ENCODE measurements at places on chromosomes 3 and 15.
A peak's percentile ranks its signal among the peaks of the same experiment; 100 is the strongest.

- no peak for DNase-seq
Measured at GRCh38 chr3:114746502-114746901, 400.6 kb downstream of the ZBTB20 start.

DNA sequence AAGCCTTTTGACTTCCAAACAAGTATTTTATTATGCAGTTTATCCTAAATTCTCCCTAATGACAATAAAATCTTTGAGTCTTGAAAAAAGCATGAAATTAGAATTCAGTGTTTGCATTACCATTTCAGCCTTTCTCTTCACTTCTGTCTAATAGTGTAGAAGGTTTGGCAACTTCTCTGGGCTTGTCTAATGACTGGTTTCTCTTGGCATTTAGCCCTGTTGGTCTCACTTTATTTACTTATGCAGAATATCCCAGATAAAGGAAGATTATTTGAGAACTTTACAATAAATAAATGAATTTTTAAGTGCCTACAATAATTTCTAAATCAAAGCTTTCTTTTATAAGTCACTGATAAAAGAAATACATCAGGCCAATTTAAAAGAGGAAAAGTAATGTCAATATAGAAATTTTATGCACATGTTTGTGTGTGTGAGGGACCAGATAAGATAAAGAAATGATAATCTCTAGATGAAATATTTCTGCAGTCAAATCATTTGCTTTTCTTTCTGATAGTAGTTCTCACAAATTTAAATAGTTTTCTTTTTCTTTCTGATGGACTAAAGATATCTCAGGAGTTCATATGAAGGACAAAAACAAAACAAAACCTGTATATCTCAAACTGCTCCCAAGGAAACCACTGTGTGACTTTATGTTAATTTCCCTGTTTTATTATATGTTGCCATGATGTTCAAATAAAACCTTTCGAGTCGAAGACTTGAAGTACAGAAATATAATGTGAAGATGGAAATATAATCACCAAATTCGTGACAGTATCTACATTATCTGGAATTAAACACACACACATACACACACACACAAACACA lies 533.1 kb upstream of the CBLB start:
- no peak for DNase-seq

DNA sequence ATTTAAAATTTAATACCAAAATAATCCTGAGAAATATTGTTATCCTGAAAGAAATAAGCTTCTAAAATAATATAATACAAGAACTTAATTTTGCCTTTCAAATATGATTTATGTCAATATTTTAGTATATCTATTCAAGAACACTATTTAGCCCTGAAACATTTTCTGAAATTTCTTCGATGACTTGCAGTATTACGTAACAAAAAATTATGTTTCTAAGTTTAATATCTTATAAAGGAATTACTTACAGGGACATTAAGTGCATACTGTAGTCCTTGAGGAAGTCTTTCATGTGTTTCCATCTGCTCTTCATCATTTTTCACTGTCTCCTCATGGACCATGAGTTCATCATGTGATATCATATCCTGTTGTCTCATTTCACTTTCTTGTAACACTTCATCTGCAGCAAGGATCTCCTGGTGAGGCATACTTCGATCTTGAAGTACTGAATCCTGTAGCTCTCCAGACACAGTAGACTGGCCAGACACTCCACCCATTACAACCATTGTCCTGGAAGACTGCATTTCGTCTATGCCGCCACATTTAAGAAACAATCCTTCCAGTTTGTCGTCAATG lies 62.0 kb downstream of the ZNF148 start:
- DNase-seq: no peak

GRCh38 chr3:172707030-172707429 lies 3.8 kb downstream of the NCEH1 start:
- peak; percentile 11 for DNase-seq

- DNase-seq: no peak
Measured at GRCh38 chr3:184486614-184487013, 75.0 kb upstream of the EPHB3 start.

- DNase-seq: no peak
Measured at GRCh38 chr3:165383381-165383780, 187.2 kb upstream of the SLITRK3 start.

DNA sequence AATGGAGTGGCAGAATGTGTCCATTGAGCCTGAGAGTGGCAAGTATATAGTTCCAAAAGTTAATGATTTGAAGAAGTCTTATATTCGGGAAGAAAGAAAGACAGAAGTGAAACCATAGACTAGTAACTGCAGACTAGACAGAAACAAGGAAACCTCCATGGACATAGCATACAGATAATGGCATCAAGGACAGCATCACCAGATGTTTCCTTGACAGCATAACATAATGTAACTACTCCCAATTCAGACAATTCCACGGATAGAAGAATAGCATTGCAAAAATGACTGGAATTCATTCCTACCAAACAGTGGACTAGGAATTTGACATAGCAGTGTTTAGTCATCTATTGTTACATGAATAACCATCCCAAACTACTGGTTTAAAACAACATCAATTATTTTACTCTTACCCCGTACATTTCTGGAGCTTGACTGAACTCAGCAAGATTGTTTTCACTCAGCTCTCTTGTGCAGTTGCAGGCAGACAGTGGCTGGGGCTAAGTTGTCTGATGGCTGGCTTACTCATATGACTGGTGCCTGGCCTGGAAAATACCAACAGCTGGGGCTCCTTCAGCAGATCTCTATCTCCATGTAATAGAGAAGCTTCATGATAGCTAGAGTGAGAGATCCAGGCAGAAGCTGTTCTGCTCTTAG lies 109.7 kb upstream of the GADL1 start:
- DNase-seq: no peak

- no peak for DNase-seq
Measured at GRCh38 chr3:150945226-150946032, 27.1 kb downstream of the CLRN1 start.

DNA sequence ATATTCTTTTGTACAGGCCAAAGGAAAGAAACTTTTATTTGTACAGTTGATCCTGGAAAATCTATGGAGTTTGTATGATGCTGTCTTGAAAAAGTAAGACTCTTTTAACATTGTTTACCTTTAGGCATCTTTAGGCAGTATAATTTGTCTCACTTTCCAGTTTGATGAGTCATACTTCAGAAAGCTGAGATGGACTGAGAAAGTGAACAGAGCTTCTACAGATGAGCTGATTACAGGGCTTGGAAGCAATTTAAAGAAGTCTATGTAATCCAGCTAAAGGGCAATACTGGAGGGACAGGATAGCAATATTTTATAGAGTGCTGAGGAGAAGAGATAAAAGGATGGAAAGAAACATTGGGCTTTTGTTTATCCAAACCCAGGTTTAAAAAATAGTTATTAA lies 123.5 kb upstream of the GOLGA6L4 start:
- no peak for DNase-seq

- DNase-seq: no peak
Measured at GRCh38 chr3:10272977-10273376, 19.8 kb downstream of the GHRL start.

GRCh38 chr3:114942773-114943172 lies 204.3 kb downstream of the ZBTB20 start:
- no peak for DNase-seq

DNA sequence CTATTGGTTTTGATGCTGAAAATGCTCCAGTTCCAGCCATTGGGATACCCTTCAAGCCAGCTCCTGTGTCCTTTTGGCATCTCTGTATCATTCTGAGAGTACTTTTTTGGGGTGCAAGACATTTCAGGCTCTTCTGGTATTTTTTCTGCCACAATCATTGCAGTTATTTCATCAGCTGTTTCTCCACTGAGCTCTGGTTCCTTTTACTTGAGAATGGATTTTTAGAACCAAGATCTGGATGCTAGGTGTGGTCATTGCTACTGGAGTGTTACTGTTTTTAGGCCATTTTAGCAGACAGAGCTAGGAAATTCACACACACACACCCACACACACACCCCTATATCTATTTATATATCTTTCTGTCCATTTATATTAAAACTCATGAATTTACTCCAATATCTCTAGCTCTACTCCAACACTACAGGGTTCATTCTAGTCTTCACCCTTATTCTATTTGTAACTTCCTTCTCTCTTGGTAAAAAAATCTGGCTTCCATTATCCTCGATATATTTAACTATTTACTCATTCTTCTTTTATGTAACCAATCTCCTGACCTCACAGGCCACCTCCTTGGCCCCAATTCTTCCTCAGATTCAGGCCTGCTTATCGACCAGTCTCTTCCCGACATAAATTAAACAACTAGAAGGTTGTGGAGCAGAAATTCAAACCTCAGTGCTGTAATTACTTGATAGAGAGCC lies 17.0 kb downstream of the SLC35G2 start:
- no peak for DNase-seq

- no peak for DNase-seq
Measured at GRCh38 chr3:104598848-104599511, 767.7 kb upstream of the ALCAM start.

DNA sequence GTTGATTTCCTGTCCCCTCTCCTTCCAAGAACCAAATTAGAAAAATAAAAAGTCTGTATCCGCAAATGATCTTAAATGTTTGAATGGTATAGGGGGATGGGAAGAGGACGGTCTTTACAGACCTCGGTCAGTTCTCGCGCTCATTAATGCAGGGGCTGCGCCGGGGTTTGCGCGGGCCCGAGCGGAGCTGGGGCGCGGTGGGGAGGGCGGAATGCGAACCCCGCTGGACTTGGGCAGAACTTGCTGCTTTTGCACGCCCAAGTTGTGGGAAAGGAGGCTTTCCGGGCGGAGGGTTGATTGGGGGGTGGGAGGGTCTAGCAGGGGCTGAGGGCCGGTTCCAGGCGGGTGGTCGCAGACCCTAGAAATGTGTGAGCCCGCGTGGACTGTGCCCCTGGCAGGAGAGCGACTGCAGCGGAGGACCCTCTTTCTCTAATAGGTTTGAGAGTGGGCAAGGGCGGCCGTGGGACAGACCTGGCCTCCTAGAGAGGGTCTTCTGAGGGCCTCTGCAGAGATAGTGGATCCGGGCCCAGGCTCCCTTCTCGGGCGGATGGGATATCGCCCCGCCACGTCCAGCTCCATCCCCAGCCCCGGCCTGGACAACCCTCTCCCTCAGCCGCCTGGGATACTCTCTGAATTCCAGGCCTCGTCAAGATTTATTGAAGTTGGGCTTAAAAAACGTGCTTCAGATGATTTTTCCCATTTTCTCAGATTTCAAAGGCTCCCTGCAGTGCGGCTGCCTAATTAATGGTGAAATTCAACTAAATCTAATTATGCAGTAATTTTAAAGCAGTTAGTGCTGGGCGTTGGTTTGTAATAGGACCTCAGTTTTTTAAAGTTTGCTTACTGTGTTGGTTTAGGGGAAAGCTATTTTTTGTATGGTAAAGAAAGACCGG lies 11.3 kb downstream of the NR2F2 start:
- DNase-seq: no peak

DNA sequence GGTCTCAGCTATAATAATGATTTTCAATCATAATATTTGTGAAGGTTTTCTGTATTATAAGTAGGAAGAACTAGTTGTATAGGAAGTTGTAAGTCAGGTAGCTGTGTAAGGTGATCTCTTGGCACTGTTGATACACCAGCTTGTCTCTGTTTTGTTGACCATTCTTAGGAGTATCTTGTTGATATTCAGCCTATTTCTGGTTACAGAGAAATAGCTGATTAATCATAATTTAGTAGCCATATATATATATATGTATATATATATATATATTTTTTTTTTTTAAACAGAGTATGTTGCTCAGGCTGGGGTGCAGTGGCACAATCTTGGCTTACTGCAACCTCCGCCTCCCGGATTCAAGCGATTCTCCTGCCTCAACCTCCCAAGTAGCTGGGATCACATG lies 20.2 kb downstream of the AKAP13 start:
- no peak for DNase-seq

- DNase-seq: no peak
Measured at GRCh38 chr3:38828681-38829080, 12.7 kb upstream of the SCN10A start.

- DNase-seq: no peak
Measured at GRCh38 chr3:54863366-54863765, 64.5 kb downstream of the LRTM1 start.

- DNase-seq: no peak
Measured at GRCh38 chr3:50008931-50009330, 69.0 kb downstream of the RBM6 start.

DNA sequence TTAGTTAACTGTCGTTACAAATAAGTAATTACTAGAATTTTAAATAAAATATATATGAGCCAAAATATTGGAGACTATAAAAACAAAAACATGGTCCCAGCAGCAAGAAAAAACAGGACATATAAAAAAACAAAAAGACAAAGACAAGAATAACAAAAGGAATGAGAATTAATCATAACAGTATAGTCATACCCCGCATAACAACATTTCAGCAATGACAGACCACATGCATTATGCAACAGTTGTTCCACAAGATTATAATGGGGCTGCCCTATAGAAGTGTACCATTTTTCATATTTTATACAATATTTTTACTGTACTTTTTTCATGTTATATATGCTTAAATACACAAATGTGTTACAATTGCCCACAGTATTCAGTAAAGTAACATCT lies 5.6 kb downstream of the HLTF start:
- DNase-seq: no peak

- DNase-seq: peak; percentile 20
Measured at GRCh38 chr15:96329403-96329981, 1.0 kb upstream of the NR2F2 start.

GRCh38 chr3:181718369-181718768 lies 6.6 kb downstream of the SOX2 start:
- DNase-seq: no peak

- no peak for DNase-seq
Measured at GRCh38 chr3:197015790-197016736, 13.6 kb downstream of the MELTF start.

GRCh38 chr15:33679061-33679460 lies 289.2 kb upstream of the CHRM5 start:
- DNase-seq: no peak

GRCh38 chr15:90730290-90730689 lies 13.1 kb downstream of the BLM start:
- DNase-seq: no peak

DNA sequence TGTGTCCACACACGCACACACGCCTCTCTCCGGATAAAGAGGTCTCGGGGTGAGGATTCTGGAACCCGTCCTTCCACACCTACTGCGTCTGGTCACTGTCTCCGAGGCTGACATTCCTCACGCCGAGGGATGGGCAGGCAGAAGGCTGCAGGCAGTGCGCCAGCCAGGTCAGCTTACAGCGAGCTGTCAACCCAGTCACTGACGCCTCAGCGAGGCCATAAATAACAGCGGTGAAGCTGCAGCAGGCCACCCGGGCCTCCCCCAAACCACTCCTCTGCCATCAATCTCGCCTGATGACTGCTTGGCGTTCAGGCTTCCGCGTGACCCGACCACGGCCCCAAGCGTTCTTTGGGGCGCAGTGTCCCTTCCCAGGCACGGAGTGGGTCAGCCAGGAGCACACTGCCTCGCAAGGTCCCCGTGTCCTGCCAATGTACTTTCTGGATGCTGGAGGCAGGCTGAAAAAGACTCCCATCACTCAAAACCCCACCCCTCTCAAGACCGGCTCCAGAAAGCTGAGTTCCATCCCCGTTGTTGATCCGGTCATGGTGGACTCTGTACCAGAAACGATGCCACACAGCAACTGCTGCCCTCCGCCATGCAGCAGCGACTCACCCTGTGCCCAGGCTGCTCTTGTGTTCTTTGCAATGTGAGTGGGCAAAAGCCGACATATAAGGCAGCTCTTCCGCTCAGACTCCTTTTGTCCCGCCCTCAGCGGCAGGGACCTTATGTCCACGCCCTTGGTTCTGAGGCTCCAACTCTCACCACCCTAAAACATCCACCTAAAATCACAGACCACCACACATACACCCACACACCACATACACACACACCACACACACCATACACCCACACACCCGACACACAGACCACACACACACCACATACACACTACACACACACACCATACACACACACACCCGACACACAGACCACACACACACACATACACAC lies 27.1 kb downstream of the CPN2 start:
- no peak for DNase-seq
